GM23248 (cell line): ENCODE measurements at places on chromosomes 11 and 22. TPM values are rescaled to one million over a fixed set of nuclear protein-coding genes. Genes with fewer than 3 reads are reported as not detected.

The PANX2 gene
- total RNA-seq: under 0.01 TPM in 1 of 2 replicates, not detected in the other

The TRIM49D2 gene
- total RNA-seq: not detected in 2 replicates

The TCN1 gene
- total RNA-seq: not detected in 2 replicates

The ZP1 gene
- total RNA-seq: 1.3 and 5.3 TPM in 2 replicates

The CALCB gene
- not detected in 2 replicates for total RNA-seq

The CRACR2B gene
- total RNA-seq: 0.38 and 2.3 TPM in 2 replicates

The MRGPRX3 gene
- not detected in 2 replicates for total RNA-seq

- DNase-seq: no peak
Observed at GRCh38 chr11:105315287-105315686, 175.7 kb upstream of the CARD18 start.

- peak; percentile 77 for DNase-seq
Observed at GRCh38 chr11:60872124-60872960, 5.0 kb downstream of the ZP1 start.

- DNase-seq: peak; percentile 87
Observed at GRCh38 chr22:39496131-39496838, 5.8 kb upstream of the MIEF1 start.
